ENCODE measurements at places on chromosomes 1 and 21.

DNA sequence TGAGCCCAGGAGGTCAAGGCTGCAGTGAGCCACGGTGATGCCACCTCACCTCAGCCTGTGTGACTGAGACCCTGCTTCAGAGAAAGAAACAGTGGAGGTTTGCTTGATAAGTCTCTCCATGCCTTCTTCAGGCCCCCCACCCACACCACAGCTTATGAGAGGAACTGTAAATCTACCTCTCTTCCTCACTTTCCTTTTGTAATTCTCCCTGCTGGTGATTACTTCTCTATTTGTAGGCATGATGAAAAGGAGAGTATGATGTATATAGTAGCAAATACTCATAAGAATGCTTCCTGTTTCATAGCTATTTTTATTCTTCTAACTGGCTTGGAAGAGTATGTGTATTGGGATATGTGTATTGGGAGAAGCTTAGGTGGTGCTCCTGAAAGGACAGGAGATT, 186.3 kb downstream of the VPS13D start:
- DNase-seq, result no peak

GRCh38 chr21:45308194-45309068, 20.7 kb upstream of the POFUT2 start:
- peak; percentile 96 for DNase-seq

DNA sequence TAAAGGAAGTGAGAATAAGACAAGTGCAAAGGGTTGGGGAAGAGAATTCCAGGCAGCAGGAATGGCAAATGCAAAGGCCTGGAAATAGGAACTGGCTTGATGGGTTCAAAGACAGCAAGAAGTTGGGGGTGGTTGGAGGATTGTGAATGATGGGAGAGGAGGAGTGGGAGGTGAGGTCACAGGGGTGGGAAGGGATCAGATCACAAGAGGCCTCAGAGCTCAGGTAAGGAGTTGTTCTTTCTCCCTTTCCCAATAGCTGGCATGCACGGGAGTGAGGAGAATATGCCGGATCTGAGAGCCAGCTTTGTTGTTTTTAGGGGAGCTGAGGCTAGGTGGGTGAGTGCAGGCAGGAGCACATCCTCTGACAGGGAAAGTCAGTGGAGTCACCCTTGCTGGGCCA, 94.0 kb upstream of the RAB3GAP2 start:
- DNase-seq, result no peak

- DNase-seq, result no peak
These were observed 11.9 kb upstream of the RNPEP start for GRCh38 chr1:201970334-201971159.

DNA sequence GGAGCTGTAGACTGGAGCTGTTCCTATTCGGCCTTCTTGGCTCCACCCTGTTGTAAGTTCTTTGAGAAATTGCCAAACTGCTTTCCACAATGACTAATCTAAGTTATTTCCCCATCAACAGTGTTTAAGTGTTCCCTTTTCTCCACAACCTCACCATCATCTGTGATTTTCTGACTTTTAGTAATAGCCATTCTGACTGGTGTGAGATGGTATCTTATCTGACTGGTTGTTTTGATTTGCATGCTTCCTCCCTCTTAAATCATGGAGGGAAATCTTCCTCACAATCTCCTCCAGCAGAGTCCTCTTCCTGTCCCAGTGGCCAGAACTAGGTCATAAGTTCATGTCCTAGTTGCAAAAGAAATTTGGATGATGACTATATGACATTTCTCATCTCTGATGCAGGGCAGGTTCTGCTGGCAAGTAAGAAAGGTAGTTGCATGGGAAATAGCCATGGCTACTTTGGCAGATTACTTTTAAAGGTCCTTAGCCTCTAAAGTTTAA, 294.0 kb downstream of the LRRC40 start:
- DNase-seq, result peak; percentile 76

DNA sequence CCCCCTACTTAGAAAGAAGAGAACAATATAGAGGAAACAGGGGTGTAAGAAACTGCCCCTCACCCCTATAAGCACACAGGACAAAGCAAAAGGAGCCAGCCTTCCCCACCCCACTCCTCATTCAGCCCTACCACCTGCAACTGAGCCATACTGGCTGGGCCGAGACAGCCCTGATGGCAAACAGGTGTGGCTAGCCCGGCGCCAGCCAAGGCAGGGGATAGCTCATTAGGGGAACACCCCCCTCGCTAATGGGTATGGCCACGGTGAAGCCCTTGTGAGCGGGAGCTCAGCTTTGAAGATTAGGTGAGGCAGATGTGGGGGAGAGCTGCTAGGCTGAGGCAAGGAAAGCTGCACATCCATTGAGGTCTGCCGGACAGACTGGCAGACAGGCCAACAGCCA, 65.5 kb downstream of the ERI3 start:
- peak; percentile 15 for DNase-seq

- no peak for DNase-seq
These were observed 44.8 kb upstream of the CACYBP start for GRCh38 chr1:174954671-174955669.

GRCh38 chr1:53480678-53481077, 21.5 kb downstream of the DMRTB1 start:
- DNase-seq, result no peak

GRCh38 chr1:87844251-87844650, 515.6 kb downstream of the LMO4 start:
- DNase-seq, result no peak
